SK-N-SH (cell line): ENCODE measurements at places on chromosomes 16 and 17. TPM values are rescaled to one million over a fixed set of nuclear protein-coding genes. Genes with fewer than 3 reads are reported as not detected.
A peak's percentile ranks its signal among the peaks of the same experiment; 100 is the strongest.

GRCh38 chr17:81346908-81347349, 48.3 kb upstream of the BAHCC1 start:
- peak overlapping the region; percentile 77 for H3K4me3 ChIP-seq
- no peaks in the 10 kb centered on the region for H3K27me3 ChIP-seq
- peaks cover 25% of the 10 kb centered on the region; the same call in 1 of the 2 replicates for H3K4me1 ChIP-seq
- peak; percentile 71 for DNase-seq
- peaks cover 6% of the 10 kb centered on the region for H3K36me3 ChIP-seq
- no peak overlapping the region for H3K27ac ChIP-seq

- H3K4me1 ChIP-seq = peaks cover 2% of the 10 kb centered on the region
- peak overlapping the region; percentile 91 for H3K27ac ChIP-seq
- no peak for DNase-seq
- no peaks in the 10 kb centered on the region for H3K36me3 ChIP-seq
- no peaks in the 10 kb centered on the region for H3K27me3 ChIP-seq
These were observed 111.6 kb upstream of the HAS3 start for GRCh38 chr16:68993885-68994284.

GRCh38 chr16:56479469-56479868, 28.1 kb downstream of the OGFOD1 start:
- H3K4me1 ChIP-seq = peaks cover 17% of the 10 kb centered on the region; the same call in 1 of the 2 replicates
- no peak for DNase-seq
- H3K36me3 ChIP-seq = peaks cover 62% of the 10 kb centered on the region
- H3K4me3 ChIP-seq = no peak overlapping the region
- no peaks in the 10 kb centered on the region for H3K27me3 ChIP-seq
- H3K27ac ChIP-seq = no peak overlapping the region; the same call in 1 of the 2 replicates

The ASIC2 gene
- 0.08 and 0.13 TPM in 2 replicates for polyA plus RNA-seq

The NSF gene
- polyA plus RNA-seq = 31.4 and 40.8 TPM in 2 replicates
